ENCODE measurements at places on chromosomes 11 and 22. TPM values are rescaled to one million over a fixed set of nuclear protein-coding genes. Genes with fewer than 3 reads are reported as not detected.

DNA sequence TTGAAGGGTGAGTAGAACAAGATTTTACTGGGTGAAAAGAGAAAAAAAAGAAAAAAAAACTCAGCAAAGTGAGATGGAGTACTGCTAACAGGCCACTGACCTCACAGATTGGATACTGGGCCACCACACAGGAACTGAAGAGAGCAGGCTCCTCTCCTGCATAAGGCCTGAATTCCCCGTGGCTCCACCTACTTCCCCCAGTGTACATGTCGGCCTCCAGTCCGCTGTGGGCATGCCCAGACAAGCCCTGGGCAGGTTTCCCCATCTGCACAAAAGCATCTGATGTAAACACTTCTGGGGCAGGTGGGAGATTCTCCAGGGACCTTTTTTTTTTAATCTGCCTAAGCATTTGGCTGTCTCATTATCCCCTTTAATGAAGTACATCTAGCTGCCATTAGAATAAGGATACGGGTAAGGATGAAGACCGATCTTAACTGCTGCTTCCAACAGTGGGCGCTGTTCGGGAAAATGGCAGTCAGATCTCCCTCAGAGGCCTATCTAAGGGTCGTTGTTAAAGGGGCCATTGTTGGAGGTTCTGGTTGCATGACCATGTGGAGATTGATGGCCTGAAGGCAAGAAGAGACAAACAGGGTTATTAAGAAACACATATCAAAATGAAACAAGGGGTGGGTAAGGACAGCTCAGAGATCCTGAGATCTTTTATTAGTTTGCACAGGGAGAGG, 48.5 kb downstream of the MS4A13 start:
- no peak for DNase-seq

DNA sequence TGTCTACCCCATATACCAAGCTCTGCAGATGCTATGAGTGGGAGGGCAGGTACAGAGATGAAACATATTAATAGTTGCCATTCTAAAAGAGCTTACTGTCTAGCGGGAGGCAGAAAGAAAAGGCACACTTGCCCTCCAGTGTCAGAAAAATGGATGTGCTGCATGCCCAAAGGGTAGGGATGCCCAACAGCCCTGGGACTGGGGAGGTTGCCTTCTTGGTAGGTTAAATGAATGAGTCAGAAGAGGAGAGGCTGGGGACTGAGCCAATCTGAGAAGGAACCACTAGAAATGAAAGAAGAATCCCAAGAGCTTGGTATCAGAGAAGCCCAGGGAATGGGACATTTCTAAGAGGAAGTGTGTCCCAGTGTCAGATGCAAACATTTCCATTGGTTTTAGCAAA, 1.2 kb downstream of the BIRC3 start:
- peak; percentile 29 for DNase-seq

NAALAD2 gene
- not detected for total RNA-seq

TEF gene
- total RNA-seq = 3.8 TPM

MS4A5 gene
- not detected for total RNA-seq

FIBP gene
- total RNA-seq = 19.3 TPM

CCDC15 gene
- 0.56 TPM for total RNA-seq

Measured in CD8-positive, alpha-beta T cell (primary cell).